ENCODE measurements at places on chromosomes 1 and 21.

DNA sequence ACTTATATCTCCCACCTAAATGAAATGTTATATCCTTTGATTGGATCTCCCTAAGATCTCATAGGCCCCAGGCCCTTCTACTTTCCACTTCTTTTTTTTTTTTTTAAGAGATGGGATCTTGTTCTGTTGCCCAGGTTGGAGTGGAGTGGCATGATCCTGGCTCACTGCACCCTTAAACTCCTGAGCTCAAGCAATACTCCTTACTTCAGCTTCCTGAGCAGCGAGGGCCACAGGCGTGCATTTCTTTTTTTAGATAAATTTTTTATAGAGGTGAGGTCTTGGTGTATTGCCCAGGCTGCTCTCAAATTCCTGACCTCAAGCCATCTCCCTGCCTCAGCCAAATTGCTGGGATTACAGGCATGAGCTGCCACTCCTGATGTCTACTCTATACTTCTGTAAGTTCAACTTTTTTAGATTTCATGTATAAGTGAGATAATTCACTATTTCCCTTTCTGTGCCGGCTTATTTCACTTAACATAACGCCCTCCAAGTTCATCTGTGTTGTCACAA is 987.5 kb upstream of the NCAM2 start:
- no peak for DNase-seq

DNA sequence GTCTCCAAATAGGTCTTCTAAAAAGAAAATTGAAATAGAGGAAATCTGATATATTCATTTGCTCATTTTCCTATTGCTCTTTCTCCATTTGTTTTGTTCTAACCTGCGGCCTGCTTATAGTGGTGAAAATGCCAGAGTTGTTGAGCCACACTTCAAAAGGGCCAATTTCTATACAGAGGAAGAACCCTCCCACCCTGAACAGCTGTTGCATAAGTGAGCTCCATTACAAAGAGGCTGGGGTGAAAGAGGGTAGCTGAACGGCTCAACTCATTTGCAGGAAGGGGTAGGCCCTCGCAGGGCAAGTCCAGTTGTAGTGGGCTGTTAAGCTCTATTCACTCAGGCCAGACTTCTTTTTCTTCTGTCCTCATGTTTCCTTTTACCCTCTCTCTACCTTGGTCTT is 8.8 kb downstream of the ADCY10 start:
- DNase-seq, result peak; percentile 71

DNA sequence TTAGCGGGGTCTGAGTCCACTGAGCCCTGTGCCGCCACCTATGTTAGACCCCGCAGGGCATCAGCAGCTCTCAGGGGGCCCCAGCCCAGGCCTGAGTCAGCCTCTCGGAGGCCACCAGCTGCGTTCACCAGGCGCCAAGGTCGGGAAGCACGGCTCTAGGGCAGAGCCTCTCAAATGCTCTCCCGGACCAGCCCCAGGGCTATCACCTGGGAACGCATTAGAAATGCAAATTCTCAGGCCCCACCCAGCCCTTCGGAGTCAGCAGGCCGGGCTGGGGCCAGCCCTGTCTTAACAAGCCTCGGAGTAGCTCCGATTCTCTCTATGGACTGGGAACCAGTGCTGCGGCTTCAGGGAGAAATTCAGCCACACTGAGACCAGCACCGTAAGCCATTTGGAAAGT is 37.2 kb upstream of the TSPEAR start:
- DNase-seq, result no peak

DNA sequence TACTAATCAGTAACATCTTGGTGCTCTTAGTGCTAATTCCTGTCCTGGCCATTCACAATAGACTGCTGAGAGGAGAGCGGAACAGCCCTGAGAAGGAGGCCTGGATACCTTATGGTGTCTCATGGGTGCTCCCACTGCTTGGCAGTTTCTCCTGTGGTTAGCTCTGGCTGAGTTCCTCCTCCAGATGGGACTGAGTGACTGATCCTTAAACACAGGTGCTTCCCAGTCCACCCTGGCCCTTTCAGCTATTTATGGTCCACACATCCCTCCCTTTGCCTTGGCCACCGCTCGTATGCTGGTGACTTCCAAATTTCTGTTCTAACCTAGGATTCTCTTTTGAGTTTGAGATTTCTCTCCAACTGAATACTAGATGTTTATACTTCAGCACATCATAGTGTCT is 157.0 kb upstream of the CACNA1E start:
- no peak for DNase-seq

- peak; percentile 8 for DNase-seq
Measured at GRCh38 chr1:223423641-223424233, 30.5 kb downstream of the CCDC185 start.

GRCh38 chr1:89905395-89906058 is 84.7 kb downstream of the LRRC8D start:
- DNase-seq, result peak; percentile 25

DNA sequence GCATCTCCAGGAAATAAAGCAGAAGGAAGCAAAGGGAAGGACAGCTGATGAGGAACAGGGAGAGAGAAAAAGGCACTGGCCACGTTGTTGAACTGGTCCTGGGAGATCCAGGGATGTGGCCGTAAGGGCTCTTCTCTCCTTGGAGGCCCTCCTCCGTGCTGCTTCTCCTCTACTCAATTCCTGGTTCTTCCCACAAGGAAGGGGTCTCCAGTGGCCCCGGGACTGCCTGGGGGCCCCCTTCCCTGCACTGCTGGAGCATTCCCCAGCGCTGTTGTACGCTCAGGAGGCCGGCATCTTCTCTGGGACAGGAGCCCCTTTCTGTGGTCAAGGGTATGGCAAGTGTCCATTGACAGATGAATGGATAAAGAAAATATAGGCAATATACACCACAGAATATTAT is 88.5 kb upstream of the TLR5 start:
- no peak for DNase-seq

DNA sequence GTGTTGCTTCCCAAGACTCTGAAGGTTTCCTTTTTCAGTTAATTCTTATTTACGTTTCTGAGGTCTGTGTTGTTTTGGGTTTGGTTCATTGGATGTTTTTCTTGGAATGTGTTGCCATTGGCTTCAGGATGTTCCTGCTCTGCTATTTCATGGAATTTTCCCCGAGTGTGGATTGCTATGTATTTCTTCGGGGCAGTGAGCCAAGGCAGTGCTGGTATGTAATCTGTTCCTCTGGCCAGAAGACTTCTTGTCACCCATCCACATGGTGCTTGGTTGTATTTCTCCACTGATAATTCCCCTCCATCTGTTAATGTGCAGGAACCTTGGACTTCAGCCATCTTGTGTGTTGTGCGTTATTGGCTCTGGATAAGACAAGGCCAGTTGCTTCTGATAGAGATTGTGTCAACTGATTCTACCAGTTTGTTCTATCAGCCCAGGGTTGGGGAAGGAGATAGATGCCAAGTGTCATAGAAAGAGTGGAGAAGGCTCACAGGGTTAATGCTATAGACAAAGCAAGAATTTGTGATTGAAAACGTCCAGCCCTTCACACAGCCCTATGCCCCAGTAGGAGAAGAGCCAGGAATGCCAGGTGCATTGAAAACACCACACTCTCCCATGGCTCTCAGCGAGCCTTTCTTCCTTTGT is 505.2 kb downstream of the PLPP3 start:
- peak; percentile 99 for DNase-seq

GRCh38 chr1:167469280-167469965 is 48.9 kb downstream of the CD247 start:
- no peak for DNase-seq

- DNase-seq, result no peak
Measured at GRCh38 chr1:193729429-193729828, 543.0 kb upstream of the B3GALT2 start.

GRCh38 chr1:211789641-211790464 is 40.7 kb downstream of the LPGAT1 start:
- DNase-seq, result no peak

DNA sequence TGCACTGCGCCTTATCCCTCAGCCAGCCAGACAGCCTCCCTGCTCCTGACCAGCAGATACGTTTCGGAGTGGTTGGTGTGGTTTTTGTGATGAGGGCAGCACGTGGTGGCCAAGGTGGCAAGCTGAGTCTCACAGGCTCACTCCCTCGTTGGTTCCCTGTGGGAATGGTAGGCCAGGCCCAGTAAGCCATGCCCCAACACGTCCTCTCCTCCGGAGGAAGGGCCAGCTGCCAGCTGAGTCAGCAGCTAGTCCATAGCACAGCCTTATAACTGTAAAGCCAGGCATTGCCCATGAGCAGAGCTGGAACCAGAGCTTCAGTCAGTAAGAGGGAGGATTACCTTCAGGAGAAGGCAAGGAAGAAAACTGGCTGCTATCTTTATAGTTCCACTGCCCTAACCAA is 29.5 kb downstream of the SZRD1 start:
- DNase-seq, result peak; percentile 78

DNA sequence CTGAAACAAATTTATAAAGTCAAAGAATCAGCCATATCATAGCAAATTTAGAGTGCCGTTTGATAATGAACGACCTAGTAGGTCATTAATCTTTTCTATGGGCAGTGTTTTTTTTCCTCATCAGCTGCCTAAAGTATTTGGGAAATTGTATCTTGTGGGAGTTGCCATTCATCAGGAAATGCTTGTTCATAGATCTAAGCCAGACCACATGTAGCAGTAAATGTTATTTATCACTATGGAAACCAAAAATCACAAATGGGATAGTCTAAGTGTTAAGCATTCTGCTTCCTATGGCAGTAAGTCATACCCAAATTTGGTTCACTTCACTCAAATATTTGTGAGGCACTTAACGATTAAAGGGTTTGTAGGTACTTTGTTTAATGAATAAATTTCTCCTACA is 52.9 kb downstream of the LRRC8D start:
- DNase-seq, result peak; percentile 63

DNA sequence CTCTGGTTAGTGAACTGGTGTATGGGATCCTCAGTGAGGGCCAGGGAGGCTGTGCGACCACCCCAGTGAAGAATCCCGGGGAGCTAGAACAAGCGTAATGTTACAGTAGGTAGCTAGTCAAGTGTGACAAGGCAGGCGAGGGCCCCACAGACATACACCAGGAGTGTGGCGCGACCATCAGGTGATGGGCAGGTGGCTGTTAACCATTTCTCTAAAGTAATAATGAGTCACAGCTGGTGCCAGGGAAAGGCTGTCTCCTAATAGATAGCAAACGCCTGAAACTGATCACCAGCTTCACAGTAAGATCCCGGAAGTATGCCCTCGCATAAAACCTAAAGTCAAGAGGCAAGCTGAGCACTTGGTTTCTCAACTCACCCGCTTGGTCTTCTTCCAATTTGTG is 40.5 kb upstream of the TARBP1 start:
- DNase-seq, result no peak

- no peak for DNase-seq
Measured at GRCh38 chr1:72202761-72203160, 79.6 kb downstream of the NEGR1 start.

DNA sequence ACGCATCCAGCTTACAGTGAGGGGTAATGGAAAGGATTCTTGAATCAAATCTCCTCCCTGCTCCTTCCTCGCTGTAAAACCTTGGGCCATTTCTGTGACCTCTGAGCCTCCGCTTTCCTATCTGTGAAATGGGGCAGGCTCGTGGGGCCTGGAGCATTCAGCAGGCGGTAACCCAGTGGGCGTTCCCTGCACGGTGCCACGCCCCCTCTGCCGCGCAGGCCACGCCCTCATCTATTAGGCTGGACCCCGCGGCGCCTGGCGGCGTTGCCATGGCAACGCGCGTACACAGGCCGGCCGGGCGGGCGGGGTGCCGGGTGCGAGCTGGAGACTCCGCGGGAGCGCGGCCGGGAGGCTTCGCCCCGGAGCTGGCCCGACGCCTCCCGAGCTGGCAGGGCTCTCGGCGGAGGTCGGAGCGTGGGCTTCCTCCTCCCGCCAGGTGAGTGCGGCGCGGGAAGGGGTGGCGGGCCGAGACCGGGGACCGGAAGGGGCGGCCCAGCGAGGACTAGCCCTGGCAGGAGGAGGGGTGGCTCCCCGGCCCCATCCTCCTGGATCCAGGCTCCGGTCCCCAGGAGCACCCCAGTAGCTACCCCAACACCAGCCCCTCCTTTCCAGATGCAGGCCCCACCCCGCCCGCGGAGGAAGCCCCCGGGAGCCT is at the start of gene FHAD1:
Gene FHAD1, plus strand, starts transcription at position 264 of the 655 bp plus-strand sequence. CDS start 4,562 bp downstream, outside the sequence.
- peak; percentile 36 for DNase-seq

DNA sequence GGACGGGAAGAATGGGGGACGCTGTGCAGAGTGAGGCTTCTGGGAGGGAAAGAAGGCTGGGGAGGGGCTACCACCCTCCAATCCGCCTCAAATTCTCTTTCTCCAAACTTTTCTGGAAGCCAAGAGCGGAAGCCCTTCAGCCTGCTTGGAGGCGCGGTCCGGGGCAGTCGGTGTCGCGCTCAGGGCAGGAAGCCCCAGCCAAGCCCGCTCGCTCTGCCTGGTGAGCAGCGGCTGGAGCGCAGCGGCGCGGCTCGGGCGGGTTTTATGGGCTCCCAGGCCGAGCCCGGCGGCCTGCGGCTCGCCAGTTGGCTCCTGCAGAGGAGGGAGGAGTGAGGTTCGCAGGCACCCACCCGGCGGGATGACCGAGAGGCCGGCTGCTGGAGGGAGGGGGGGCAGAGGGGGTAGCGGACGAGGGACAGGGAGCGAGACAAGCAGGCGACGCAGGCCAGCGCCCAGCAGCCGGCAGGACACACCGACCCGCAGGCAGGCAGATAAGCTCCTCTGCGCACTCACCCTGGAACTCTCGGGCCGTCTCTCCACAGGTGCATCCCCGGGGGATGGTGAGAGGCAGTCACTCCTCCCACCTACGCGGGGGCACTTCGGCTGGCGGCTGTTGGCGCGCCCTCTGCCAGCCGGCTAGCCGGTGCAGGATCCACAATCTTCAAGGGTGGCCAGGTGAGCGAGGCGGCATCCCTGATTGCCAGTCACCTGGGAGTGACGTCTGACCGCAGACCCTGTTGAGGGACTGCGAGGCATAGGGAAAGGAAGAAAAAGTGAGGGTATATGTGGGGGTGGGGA is at the start of gene AVPR1B:
Gene AVPR1B, minus strand, starts transcription at position 238 of the 798 bp plus-strand sequence. CDS start 498 bp downstream, outside the sequence.
- DNase-seq, result peak; percentile 6

- peak; percentile 54 for DNase-seq
Measured at GRCh38 chr1:7187112-7187493, 401.8 kb downstream of the CAMTA1 start.

DNA sequence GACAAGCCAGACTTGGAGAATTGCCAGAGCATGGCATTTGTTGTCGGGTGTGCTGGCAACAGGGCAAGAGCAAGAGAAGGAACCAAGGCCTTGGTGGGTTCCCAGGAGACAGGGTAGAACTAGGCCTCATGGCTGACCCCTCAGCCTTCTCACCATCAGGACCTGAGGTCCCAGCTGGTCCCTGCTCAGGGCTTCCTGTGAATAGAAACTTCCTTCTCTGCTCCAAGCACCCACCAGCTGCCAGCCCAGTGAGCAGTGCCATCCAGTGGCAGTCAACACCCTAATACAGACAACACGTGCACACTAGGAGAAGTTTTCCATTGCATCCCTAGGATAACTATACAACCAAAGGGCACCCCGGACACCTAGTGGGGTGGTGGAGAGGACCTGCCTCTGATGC is 22.8 kb downstream of the S100A6 start:
- DNase-seq, result no peak

GRCh38 chr1:39151267-39151666 is 53.2 kb upstream of the MACF1 start:
- no peak for DNase-seq

Measured in fibroblast of gingiva (primary cell).